ENCODE measurements at places on chromosomes 1 and 21.

- peak; percentile 77 for DNase-seq
These were observed 707.2 kb upstream of the ADAMTS5 start for GRCh38 chr21:27674041-27674615.

- DNase-seq, result no peak
These were observed 211.1 kb downstream of the MRPL39 start for GRCh38 chr21:25396135-25396711.

- no peak for DNase-seq
These were observed 20.2 kb upstream of the FAM131C start for GRCh38 chr1:16093611-16094010.

DNA sequence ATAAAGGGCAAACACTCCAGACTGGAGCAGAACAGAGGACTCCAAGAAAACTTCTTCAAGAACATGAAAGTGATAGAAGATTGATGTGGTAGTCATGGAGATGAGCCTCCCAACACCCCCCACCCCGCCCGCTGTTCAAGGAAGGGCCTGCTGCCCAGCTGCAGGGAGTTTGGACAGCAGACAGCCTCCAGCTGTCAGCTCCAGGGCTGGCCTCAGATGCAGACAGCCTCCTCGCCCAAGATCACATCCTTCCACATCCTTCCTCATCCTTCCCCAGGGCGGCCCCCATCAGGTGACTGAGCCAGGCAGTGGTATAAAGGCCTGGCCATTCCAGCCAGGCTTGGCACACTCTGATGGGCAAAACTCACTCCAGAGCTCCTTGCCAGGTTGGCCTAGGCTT lies 24.6 kb downstream of the HMGN2 start:
- no peak for DNase-seq

DNA sequence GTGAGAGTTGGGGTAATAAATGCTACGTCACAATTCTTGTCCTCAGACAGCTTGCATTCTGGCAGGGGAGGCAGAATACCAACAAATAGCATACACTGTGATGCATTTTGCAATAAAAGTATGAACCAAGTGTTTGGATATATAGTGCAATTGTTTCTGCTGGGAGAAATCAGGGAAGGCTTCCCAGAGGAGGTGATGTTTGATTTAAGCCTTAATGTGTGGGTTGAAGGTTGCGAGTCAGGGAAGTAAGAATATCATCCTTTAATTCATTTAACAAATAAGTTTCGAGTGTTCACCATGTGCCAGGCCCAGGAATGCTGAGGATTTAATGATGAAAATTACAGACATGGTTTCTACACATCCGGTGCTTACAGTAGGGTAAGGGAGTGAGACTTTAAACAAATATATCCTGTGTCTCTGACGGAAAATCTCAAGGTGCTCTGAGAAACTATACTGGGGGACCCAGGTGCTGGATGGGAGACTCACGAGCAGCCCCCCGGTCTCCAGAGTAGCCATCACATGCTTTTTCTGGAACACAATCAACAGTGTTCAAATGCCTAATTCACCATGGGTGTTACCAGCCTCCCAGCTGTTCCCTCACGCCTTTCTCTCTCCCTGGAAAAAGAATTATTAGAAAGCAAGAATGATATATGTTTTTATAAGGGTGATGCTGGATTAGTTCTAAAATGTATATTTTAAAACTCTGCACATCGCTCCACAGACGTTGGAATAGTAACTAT lies 31.7 kb downstream of the RASSF5 start:
- no peak for DNase-seq

DNA sequence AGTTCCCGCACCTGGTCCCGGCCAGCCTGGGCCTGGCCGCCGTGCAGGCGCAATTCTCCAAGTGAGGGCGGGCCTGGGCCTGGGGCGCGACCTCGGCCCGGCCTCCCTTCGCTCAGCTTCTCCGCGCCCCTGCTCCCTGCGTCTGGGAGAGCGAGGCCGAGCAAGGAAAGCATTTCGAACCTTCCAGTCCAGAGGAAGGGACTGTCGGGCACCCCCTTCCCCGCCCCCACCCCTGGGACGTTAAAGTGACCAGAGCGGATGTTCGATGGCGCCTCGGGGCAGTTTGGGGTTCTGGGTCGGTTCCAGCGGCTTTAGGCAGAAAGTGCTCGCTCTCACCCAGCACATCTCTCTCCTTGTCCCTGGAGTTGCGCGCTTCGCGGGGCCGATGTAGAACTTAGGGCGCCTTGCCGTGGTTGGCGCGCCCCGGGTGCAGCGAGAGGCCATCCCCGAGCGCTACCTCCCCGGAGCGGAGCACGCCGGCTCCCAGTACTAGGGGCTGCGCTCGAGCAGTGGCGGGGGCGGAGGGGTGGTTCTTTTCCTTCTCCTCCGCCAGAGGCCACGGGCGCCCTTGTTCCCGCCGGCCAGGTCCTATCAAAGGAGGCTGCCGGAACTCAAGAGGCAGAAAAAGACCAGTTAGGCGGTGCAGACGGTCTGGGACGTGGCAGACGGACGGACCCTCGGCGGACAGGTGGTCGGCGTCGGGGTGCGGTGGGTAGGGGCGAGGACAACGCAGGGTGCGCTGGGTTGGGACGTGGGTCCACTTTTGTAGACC lies 1.2 kb downstream of the OLIG1 start:
- DNase-seq, result peak; percentile 28

- DNase-seq, result no peak
These were observed 1.7 kb downstream of the COL8A2 start for GRCh38 chr1:36123356-36123755.

GRCh38 chr1:181014477-181015250 lies 8.0 kb downstream of the STX6 start:
- DNase-seq, result no peak

GRCh38 chr1:40477678-40478053 lies 576 bp downstream of the ZFP69 start:
- DNase-seq, result peak; percentile 40

DNA sequence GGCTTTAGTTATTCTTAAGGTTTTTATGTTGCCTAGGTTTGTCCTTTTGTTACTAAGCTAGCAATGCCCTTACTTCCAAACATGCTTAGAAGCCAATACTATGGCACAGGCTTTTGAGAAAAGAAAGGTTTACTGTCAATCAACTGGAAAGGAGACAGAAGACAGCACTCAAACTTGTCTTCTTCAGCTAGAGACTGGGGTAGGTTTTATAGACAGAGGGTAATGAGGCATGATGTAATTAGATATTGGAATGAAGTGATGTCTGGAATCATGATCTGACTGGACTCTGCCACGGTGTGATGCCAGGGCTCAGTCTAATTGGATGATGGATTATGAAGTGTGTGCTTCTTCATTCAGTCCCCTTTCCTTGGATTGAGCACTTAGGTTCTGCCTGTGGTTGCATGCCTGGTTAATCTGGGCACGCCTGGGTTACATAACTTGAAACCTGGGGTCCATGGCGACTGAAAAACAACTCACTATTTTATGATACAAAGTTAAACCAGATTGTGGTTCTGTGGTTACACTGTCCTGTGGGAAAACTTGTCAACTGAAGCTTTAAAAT lies 625.8 kb downstream of the BRINP3 start:
- DNase-seq, result no peak
